CD4-positive, CD25-positive, alpha-beta regulatory T cell (primary cell): ENCODE measurements at places on chromosomes 5 and 9. TPM values are rescaled to one million over a fixed set of nuclear protein-coding genes. Genes with fewer than 3 reads are reported as not detected.

ORM2 gene
- not detected for total RNA-seq

SLC2A8 gene
- 15.6 TPM for total RNA-seq

DNA sequence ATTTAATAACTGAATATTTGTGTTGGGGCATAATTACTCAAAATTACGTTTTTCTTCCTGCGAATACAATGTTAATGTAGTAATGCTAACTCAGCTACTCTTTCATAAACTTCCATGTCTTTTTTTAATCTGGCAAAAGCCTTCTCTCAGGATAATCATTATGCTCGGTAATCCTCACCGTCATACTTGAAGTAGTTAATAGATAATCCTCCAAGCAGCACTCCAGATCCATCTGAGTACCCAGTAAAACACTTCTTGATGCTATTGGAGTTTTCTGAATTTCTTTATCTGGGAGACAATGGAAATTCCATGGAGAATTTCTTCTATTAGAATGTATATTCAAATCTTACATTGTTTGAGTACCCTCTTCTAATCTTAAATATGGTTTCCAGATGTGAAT, 34.3 kb downstream of the PARP8 start:
- DNase-seq = no peak
- H3K4me3 ChIP-seq = no peak overlapping the region
- peaks cover 3% of the 10 kb centered on the region for H3K36me3 ChIP-seq
- no peak overlapping the region for H3K27ac ChIP-seq

DNA sequence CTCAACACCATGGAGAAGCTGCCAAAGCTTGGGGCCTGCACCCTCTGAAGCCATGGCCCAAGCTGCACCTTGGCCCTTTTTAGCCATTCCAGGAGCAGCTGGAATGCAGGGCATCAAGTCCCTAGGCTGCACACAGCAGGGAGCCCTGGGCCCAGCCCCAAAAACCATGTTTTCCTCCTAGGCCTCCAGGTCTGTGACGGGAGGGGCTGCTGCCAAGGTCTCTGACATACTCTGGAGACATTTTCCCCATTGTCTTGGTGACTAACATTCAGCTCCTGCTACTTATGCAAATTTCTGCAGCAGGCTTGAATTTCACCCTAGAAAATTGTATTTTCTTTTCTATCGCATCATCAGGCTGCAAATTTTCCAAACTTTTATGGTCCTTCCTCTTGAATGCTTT, 64.6 kb downstream of the ELOVL7 start:
- H3K4me1 ChIP-seq = no peaks in the 10 kb centered on the region
- no peaks in the 10 kb centered on the region for H3K27me3 ChIP-seq
- H3K27ac ChIP-seq = no peak overlapping the region
- H3K4me3 ChIP-seq = no peak overlapping the region

CNTFR gene
- total RNA-seq = not detected

GRCh38 chr5:88718736-88719135, 164.2 kb downstream of the MEF2C start:
- no peak overlapping the region for H3K4me3 ChIP-seq
- peaks cover 4% of the 10 kb centered on the region for H3K27me3 ChIP-seq
- no peaks in the 10 kb centered on the region for H3K36me3 ChIP-seq
- no peaks in the 10 kb centered on the region for H3K4me1 ChIP-seq
- no peak overlapping the region for H3K27ac ChIP-seq

DNA sequence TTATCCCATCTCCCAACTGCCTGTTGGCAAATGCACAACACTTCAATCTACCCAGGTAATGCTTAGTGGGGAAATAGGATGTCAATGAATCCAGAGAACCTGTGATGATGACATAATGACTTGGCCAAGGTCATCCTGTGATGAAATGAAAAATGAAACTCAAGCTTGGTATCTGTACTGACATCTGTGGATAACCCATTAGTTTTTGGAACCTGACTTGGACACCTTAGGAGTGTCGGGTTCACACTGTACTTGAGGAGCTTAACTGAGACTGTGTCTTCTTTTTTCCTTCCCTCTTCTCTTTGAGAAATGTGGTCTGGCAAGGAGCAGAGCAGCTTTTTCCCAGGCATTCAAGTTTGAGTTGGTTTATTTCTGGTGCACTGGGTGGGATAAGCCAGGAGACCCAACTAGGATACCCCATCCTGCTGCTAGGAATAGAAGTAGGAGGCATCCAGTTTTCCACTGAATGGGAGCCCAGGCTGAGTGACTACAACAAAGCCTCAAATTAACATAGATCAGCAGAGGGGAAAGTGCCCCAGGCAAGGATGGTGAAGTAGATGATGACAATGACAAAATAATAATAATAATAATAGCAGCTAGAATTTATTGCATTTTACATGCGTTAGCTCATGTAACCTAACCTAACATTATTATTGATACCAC, 72.1 kb downstream of the ADRB2 start:
- DNase-seq = no peak
- no peaks in the 10 kb centered on the region for H3K4me1 ChIP-seq
- H3K27ac ChIP-seq = no peak overlapping the region
- H3K27me3 ChIP-seq = peaks cover 2% of the 10 kb centered on the region

- H3K27ac ChIP-seq = no peak overlapping the region
- no peak overlapping the region for H3K4me3 ChIP-seq
- H3K27me3 ChIP-seq = no peaks in the 10 kb centered on the region
- no peak for DNase-seq
- no peaks in the 10 kb centered on the region for H3K36me3 ChIP-seq
- no peaks in the 10 kb centered on the region for H3K4me1 ChIP-seq
Measured at GRCh38 chr5:145345511-145346287, 489.4 kb downstream of the PRELID2 start.

DNA sequence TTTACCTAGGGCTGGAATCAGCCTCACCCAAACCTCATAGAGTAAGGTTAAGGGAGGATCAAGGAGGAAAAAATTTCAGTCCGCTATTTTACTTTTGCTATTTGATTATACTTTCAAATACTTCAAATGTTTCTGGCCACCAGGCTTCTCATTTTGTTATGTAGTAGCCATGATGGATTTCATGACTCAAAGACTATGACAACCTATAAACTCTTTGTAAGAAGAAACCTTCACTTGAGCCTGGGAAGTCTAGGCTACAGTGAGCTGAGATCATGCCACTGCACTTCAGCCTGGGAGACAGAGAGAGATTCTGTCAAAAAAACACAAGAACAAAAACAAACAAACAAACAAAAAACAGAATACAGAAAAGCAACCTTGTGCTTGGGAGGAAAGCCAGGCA, 293.6 kb upstream of the TNC start:
- no peak overlapping the region for H3K27ac ChIP-seq
- no peaks in the 10 kb centered on the region for H3K4me1 ChIP-seq
- H3K36me3 ChIP-seq = no peaks in the 10 kb centered on the region
- no peaks in the 10 kb centered on the region for H3K27me3 ChIP-seq
- H3K4me3 ChIP-seq = no peak overlapping the region

DNA sequence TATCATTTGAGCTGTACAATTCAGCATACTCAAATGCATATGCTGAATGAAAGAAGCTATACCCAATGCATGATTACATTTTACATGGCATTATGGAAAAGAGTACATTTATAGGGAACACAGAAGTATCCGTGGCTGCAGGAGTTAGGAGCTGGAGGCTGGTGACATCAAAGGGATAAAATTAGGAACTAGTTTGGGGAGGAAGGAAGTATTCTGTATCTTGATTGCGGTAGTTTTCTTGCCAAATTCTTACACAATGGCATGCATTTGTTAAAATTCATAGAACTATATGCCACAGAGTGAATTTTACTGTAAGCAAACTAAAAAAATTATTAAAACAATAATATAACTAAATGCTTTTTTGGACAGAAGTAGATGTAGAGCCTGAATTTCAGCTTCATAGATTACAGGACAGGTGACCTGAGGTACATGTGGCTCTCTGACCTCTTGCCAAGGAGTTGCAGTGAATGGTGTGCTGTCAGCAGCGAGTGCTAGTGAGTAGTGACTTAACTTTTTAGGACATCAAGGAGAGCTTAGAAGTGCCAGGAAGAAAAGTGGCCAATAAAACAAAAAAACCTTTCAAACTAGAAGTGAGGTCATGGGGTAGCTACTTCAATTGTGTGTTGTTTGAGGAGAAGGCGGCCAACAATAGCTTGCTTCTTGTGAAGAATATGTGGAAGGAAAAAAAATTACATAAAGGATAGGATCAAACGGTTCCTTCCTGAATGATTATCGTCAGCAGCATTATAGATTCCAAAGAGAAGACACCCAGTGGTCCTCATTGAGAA, 514.9 kb upstream of the CLINT1 start:
- DNase-seq = no peak
- H3K4me1 ChIP-seq = no peaks in the 10 kb centered on the region
- H3K4me3 ChIP-seq = no peak overlapping the region
- H3K36me3 ChIP-seq = no peaks in the 10 kb centered on the region

GRCh38 chr5:97425511-97425910, 242.5 kb upstream of the RIOK2 start:
- no peaks in the 10 kb centered on the region for H3K4me1 ChIP-seq
- H3K27ac ChIP-seq = no peak overlapping the region
- H3K4me3 ChIP-seq = no peak overlapping the region
- H3K36me3 ChIP-seq = no peaks in the 10 kb centered on the region

GRCh38 chr5:130514984-130515690, 610.9 kb downstream of the CHSY3 start:
- no peaks in the 10 kb centered on the region for H3K4me1 ChIP-seq
- no peak overlapping the region for H3K4me3 ChIP-seq
- H3K27ac ChIP-seq = no peak overlapping the region
- H3K36me3 ChIP-seq = no peaks in the 10 kb centered on the region
- no peaks in the 10 kb centered on the region for H3K27me3 ChIP-seq
- DNase-seq = no peak

DNA sequence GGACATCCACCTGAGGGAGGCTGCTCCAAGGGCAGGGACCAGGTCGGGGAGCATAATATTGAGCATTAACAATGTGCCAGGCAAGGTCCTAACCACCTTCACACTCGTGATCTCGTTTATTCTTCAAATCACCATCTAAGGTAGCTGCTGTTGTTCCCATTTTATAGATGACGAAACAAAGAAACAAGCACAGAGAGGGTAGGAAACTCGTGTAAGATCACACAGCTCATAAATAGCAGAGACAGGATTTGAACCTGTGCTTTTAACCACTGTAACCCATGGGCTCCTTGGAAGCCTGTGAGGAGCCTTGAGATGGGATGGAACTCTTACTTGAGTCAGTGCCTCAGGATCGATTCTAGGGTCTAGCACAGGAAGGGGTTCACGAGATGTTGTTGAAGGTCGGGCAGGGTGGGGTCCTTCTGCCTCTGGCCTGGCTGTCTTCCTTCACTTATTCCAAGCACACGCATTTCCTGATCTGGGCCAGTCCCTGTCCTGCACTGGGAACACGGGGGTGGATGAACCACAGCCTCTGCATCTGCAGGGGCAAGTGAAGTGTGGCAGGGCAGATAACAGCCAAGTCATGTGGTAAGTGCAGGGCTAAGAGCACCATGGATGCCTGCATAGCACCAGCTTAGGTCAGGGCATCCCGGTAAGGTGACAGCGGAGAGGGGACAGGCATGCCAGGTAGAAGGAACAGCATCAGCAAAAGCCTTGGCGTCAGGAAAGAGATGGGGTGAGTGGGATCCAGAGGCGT, 188.1 kb downstream of the MELK start:
- peaks cover 4% of the 10 kb centered on the region for H3K27me3 ChIP-seq
- H3K36me3 ChIP-seq = no peaks in the 10 kb centered on the region
- H3K4me3 ChIP-seq = no peak overlapping the region
- H3K4me1 ChIP-seq = peaks cover 6% of the 10 kb centered on the region
- H3K27ac ChIP-seq = no peak overlapping the region

PTPN3 gene
- 0.47 TPM for total RNA-seq

GRCh38 chr9:124793015-124793541, 16.1 kb downstream of the OLFML2A start:
- H3K27ac ChIP-seq = no peak overlapping the region
- H3K27me3 ChIP-seq = no peaks in the 10 kb centered on the region
- H3K4me3 ChIP-seq = no peak overlapping the region
- no peaks in the 10 kb centered on the region for H3K36me3 ChIP-seq

GRCh38 chr9:29039258-29039657, 1466.0 kb upstream of the C9orf72 start:
- DNase-seq = no peak
- no peaks in the 10 kb centered on the region for H3K4me1 ChIP-seq
- no peak overlapping the region for H3K4me3 ChIP-seq
- H3K27me3 ChIP-seq = no peaks in the 10 kb centered on the region
- no peak overlapping the region for H3K27ac ChIP-seq

DNA sequence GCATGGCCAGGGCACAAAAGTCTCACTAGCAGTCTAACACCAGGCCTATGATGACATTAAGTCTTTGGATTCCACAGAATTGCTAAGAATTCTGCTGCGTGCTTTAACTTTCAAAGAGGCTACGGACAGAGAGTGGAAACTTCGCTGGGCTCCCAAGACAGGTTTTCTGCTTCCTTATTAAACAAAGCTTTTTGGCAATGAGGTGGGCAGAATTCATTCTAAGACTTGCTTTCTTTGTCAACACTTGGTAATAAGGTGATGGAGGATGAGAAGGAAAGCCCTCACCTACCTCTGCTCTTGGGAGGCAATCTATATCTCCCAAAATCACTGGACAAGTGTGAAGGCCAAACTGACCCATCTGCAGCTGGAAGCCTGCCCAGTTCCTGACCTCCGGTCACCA, 231.9 kb downstream of the ATPSCKMT start:
- no peaks in the 10 kb centered on the region for H3K4me1 ChIP-seq
- no peak for DNase-seq
- H3K36me3 ChIP-seq = no peaks in the 10 kb centered on the region

DNA sequence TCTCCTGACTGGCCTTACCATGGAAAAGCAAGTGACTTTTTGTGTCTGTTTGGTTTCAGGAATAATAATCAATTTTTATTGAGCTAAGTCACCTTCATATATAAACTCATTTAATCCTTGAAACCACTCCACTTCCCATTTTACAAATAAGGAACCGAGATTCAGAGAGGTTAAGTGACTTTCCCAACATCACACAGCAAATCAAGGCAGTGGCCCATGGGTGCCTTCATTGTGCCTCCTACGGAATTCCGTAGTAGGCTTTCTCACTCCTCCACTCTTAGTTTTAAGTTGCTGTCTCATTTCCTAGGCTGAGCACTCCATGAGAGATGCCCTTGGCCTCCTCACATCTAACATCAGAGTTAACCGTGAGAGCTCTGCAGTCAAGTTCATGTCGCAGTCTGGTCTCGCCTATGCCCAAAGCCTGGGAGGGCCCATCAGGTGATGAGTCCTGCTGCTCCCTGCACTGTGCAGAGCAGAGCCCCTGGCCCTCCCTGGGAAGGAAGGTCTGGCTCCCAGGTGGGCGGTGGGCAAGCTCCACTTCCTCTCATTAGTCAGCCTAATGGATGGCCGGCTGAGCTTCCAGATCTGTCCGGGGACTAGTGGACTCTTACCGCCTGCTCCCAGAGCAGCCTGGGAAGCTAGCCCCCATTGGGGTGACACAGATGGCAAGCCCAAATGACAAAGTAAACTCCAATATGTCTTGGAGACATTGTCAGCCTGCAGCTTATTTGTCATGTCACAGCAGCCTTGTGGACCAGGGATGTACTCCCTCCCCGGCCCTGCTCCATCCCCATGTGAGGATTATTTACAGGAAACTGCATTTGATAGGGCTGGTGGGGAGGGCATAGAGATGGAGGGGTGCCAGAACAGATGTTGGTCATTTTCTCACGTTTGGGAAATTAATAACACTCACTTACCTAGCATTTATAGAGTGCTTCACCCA, 123.4 kb downstream of the MVB12B start:
- no peaks in the 10 kb centered on the region for H3K36me3 ChIP-seq
- H3K27ac ChIP-seq = no peak overlapping the region
- H3K4me1 ChIP-seq = no peaks in the 10 kb centered on the region
- no peak overlapping the region for H3K4me3 ChIP-seq
